Stimulated activated CD4-positive, alpha-beta T cell treated with anti-CD3 and anti-CD28 coated beads, TNF-alpha, amount 100 ng/mL, for 48 hours (primary cell): ENCODE measurements at places on chromosomes 11 and 22.

DNA sequence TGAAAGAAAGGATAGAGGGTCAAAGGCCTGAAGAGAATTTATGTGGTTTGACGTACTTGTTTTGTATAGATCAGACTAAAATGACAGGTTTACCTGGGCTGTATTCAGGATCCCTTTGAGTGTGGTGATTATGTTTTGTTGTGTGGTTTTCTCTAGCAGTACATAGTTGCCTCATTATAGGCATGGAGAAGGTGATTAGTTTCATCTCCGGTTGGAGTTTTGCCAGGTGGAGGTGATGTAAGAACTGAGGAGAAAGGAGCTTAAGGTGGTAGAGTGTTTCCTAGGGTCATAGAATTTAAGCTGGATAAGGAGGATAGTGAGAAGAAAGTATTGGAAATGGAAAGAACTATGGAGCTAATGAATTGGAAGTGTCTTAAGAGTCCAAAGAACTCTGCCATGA lies 229.0 kb downstream of the TMEM135 start:
- no peak for DNase-seq

- DNase-seq = no peak
These were observed 24.4 kb upstream of the RFPL3 start for GRCh38 chr22:32333141-32333768.

DNA sequence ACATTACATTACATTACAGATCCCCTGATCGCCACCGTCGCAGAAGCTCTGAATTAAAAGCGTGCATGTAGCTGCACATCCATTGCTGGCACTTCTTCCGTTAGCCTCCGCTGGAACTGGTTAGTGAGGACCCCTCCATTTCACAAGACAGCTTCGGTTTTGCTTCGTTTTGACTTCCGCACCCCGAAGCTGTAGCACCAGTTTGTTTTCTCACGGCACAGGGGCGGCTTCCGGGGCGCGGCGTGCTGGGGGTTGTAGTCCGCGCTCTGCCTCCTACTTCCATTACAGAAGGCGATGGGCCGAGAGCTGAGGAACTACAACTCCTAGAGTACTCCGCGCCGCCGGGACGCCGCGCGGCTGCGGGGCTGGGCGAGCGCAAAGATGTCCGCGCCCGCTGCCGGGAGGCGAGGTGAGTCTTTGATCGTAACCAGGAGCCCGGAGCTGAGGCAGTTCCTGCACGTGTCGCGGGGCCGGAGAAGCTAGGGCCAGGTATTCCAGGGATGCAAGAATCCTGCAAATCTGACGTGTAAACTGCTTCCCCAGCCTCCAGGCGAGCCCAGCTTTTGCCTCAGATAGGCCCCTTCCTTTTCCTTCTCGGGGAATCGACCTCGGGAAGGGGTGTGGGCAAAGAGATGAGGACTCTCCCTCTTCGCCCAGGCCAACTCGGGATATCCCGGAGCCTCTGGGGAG lies at the start of gene PEX26:
TSS of gene PEX26 (plus strand) at position 352 of the 690 bp plus-strand sequence. CDS start 387 bp downstream, outside the sequence.
- DNase-seq = peak; percentile 88

DNA sequence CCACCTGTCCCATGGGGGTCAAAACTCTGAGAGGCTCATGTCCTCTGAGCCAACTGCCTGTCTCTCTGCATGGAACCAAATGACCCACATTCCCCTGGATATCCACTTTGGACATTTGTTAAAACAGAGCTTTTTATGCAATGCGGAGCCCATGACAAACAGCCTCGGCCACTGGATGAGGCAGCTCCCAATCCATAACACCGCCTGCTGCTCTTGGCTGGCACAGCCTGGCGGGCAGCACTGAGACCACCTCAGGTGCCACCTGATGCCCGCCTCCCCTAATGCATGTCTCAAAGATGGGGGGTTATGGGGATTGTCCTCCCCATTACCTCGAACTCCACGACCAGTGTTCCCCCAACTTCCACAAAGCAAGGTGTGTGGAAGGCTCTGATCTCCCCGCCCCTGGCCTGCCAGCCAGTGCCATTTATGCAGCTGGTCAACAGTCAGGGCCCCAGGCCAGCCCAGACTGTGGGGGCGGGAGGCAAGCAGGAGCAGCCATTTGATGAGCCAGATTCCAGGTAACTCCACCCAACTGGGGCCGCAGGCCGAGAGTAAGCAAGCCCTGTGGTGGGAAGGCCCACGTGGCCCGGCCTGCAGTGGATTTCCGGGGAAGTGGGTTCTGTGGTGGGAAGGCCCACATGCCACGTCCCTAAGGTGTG lies 84.2 kb downstream of the PHF21B start:
- no peak for DNase-seq

DNA sequence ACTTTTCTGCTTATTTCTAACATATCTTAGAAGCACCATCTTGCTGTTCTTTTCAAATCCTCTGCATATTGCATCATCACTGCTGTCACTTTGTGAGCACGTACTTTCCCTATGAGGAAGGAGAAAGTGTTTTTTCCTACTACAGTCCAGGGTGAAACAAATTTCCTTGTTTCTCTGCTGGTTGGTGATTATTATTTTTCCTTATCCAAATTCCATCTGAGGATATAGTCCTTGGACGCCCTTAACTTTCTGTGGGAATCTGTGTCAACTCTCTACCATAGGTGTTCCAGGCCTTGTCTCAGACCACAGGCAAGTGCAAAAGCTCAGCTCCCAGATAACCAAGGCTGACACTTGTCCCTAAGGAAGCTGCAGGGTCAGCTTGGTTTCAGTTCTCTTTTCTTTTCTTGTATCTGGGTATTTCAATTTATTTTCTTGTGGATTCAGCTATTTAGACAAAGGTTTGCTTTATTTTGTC lies 29.4 kb upstream of the LYVE1 start:
- no peak for DNase-seq

DNA sequence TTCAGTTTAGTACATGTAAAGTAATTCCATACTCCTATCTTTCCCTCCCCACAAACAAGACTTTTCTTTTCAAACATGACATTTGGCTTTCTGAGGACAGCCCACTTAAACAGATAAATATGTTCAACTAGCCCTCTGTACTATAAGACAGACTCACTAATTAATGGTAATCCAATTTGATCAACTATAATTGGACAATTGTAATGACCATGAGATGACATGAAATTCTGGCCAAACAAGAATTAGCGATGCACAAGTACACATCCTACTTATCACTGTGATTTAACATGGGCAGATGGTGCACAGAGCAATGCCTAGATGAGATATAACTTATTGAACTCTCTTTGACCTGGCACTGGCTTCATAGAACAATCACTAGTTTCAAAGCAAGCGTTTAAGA lies 1033.7 kb upstream of the CCDC90B start:
- DNase-seq = no peak

DNA sequence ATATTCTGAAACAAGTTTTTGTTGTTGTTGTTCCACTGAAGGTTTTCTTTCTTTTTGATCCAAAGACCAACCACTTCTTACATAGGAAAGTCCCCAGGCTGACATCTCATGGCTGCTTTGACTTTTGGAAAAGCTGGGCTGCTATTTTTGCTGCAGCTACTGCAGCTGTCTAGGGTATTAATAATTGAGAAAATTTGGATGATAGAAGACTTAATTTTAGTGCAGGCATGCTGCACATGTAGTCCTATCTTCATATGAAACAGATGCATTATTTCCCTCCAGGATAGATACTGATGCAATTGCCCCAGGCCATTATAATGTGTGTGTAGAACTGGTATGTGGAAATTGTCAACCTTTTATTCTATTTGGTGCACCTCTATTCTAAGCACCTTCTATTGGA lies 131.4 kb downstream of the NAV2 start:
- no peak for DNase-seq

DNA sequence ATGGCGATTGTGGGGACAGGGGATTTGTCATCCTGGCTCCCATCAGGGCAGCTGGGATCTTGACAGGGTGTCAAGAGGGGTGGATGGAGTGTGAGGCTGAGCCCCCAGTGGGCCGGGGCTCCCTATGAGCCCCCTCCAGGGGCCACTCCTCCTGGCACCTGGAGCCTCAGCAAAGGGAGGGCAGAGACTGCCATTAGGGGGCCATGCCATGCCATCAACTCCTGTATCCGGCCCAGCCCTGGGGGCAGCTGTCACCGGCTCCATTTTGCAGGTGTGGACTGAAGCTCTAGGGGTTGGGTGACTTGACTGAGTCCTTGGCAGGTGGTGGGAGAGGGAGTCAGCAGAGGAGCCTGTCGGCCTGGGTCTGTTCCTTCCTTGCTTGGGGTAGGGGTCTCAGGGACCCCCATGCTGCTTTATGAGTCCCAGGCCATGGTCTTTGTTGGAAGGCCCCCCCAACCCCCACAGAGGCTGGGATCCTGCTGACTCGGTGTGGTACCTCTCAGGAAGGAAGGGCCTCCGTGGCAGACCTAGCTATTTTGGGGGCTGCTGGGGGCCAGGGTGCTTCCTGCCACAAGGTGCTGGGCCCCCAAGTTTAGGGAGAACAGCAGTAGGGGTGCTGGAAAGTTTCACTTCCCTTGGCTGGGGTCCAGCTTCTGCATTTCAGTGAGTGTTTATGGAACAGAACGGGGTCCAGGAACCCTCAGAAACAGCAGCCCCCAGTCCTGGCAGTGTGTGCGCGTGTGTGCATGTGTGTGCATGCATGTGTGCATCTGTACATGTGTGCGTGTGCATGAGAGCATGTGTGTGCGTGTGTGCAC lies 1.5 kb downstream of the ACY3 start:
- DNase-seq = no peak

DNA sequence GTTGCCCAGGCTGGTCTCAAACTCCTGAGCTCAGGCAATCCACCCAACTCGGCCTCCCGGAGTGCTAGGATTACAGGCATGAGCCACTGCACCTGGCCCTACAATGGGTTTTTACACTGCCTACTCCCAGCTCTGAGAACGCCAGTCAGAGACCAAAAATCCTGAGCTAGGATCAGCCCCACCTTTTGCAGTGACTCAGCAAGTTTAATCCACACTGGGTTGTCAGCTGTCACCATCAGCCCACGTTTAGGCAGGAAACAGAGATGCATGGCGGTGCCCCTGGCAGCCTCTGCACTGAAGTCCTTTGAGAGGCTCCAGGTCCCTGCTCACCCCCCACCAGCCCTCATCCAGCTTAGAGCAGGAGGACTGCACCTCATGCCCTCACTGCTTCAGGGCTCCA lies 117.6 kb downstream of the ARHGAP8 start:
- no peak for DNase-seq

DNA sequence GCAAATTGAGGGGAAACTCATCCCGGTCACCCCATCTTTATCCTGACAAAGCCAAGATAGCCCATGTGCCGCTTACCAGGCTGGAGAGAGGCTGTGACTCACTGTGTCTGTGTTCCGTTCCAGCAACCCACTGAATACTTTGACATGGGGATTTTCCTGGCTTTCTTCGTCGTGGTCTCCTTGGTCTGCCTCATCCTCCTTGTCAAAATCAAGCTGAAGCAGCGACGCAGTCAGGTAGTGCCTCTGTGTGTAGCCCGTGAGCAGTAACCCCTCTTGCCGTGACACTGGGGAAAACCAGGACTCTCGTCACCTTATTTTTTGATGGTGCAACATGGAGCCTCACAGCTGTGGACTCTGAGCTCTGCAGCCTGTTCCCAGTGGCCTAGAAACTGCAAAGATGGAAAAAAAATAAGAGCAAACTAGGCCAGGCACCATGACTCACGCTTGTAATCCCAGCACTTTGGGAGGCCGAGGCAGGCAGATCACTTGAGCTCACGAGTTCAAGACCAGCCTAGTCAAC lies 16.9 kb downstream of the C22orf31 start:
- DNase-seq = no peak

GRCh38 chr22:31962387-31963125 lies 18.2 kb downstream of the YWHAH start:
- DNase-seq = no peak

GRCh38 chr22:24164243-24164642 lies 17.0 kb upstream of the SUSD2 start:
- no peak for DNase-seq

DNA sequence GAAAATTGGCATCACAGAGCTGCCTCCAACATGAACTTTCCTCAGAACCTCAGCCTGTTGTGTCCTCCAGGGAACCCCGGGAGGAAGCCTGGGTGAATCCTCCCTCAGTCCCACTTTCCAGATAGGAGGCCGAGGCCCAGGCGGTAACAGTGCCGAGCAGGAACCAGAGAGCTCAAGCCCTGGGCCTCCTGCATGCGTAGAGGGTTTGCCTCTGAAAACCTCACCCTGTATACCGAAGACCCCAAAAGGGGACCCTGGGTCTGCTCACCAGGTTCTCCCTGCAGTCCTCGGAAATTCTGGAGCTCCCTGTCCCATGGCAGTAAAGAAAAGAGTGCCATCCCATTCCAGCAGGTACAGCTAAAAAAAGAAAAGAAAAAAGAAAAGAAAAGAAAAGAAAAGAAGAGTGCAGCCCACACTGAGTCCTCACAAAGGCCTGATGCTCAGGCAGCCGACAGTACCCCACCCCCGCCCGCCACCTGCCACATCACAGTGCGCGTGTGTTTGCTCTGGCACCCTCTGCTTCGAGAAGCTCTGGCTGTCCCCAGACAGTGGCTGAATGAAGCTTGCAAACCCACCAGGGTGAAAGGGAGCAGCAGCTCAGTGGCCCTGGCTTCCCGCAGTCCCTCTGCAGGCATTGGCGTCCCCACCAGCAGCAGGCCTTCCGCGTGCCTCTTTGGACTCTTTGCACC lies 28.4 kb upstream of the FADD start:
- no peak for DNase-seq

DNA sequence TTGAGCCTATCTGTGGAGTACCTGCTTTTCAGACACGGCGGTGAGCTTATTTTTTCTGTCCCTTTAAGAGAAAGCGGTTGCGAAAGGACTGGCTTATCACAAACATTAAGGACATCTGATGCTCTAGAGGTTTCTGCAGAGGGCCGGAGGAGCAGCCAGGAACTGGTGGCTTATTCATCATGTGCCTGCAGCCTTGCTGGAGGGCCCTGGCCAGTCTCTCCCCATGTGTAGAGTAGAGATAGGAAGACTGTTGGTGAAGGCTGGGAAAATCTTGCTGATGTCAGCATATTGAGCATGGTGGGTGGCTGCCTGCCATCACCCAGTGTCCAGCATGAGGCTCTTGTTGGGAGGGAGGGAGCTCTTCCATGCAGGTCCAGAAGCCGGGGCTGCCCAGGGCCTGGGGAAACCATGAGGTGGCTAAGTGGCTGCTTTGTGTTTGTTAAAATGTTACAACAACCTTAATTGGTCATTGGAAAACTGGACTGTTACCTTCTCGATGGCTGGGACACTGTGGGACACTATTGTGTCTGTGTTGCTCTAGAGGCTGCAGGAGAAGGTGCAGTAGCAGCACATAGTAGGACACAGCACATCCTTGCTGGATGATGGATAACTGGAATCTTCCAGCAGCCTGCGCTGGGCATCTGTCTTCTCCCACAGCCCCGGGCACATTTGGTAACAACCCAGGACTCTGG lies 54.3 kb downstream of the TSPAN18 start:
- DNase-seq = no peak

GRCh38 chr11:67468056-67468455 lies 995 bp downstream of the TMEM134 start:
- no peak for DNase-seq

DNA sequence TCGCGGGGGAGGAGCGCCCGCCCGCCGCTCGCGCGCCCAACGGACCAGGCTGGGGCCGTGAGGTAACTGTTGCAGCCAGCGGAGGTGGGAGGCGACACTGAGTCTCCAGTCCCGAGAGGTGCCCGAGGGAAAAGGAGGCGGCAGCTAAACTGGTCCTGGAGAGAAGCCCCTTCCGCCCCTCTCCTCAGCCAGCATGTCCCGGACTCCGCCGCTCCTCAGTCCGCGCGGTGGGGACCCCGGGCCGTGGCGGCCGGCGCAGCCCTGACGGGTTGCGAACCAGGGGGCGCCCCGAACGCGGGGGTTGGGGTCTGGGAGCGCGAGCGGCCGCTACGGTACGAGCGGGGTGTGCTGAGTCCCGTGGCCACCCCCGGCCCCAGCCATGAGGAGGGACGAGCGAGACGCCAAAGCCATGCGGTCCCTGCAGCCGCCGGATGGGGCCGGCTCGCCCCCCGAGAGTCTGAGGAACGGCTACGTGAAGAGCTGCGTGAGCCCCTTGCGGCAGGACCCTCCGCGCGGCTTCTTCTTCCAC lies at the start of gene PDE3B:
TSS of gene PDE3B (plus strand) at position 108 of the 529 bp plus-strand sequence. CDS start at position 380, 272 bp downstream.
- peak; percentile 70 for DNase-seq
